ENCODE measurements at places on chromosomes 4 and X.

- peak; percentile 61 for DNase-seq
These were observed 901 bp downstream of the JADE1 start for GRCh38 chr4:128810331-128810870.

DNA sequence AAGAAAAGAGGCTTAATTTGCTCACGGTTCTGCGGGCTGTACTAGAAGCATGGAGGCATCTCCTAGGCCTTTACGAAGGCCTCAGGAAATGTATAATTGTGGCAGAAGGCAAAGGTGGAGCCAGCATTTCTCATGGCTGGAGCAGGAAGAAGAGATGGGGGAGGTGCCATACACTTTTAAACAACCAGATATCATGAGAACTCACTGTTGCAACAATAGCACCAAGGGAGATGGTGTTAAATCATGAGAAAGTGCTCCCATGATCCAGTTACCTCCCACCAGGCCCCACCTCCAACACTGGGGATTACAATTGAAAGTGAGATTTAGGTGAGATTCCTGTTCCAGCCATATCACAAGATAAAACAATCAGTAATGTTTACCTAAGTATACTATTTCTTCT lies 45.5 kb downstream of the MTHFD2L start:
- no peak for DNase-seq

DNA sequence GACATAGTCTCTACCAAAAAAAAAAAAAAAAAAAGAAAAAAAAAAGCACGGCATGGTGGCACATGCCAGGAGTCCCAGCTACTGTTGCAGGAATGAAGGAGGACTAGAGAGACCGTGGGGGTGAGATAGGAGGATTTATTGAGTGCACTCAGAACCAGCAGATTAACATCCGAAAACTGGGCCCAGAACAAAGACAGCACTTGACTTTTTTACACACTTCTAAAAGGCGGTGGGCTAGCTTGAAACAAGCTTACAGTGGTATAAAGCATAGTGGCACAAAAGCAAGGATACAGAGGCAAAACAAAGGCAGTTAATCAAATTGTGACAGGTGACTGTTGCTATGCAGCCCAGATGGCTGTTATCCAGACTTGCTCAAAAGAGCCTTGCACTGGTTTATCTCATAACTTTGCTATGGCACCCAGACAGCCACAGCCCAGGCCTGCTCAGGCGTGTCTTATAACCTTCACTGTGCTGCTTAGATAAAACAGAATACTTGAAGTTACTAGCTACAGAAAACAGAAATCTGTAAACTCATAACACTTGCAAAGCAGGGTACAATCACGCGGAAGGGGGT lies 9.9 kb upstream of the PI4K2B start:
- DNase-seq, result no peak

- no peak for DNase-seq
These were observed 112.1 kb downstream of the CPZ start for GRCh38 chr4:8704632-8705031.

GRCh38 chr4:104424989-104425388 lies 69.7 kb downstream of the CXXC4 start:
- no peak for DNase-seq
